Naive thymus-derived CD8-positive, alpha-beta T cell (primary cell): ENCODE measurements at places on chromosomes 11 and 22. TPM values are rescaled to one million over a fixed set of nuclear protein-coding genes. Genes with fewer than 3 reads are reported as not detected.

GRM5 gene
- total RNA-seq, result not detected

GSTT2B gene
- total RNA-seq, result not detected

- H3K4me1 ChIP-seq, result no peaks in the 10 kb centered on the region
- H3K27me3 ChIP-seq, result peaks cover 1% of the 10 kb centered on the region
- H3K36me3 ChIP-seq, result no peaks in the 10 kb centered on the region
- H3K27ac ChIP-seq, result no peak overlapping the region
Measured at GRCh38 chr22:44524806-44525205, 26.8 kb upstream of the RTL6 start.

GNG3 gene
- total RNA-seq, result not detected

TLCD5 gene
- 0.80 TPM for total RNA-seq

FZD4 gene
- total RNA-seq, result not detected

GRCh38 chr11:122344215-122344614, 228.2 kb upstream of the BLID start:
- no peak overlapping the region for H3K4me3 ChIP-seq
- no peak for DNase-seq
- H3K27me3 ChIP-seq, result peaks cover 1% of the 10 kb centered on the region
- H3K36me3 ChIP-seq, result no peaks in the 10 kb centered on the region

GRCh38 chr11:61098778-61099177, 3.5 kb upstream of the CD5 start:
- H3K27ac ChIP-seq, result no peak overlapping the region
- no peak overlapping the region for H3K4me3 ChIP-seq
- H3K36me3 ChIP-seq, result peaks cover 6% of the 10 kb centered on the region
- peaks cover 33% of the 10 kb centered on the region for H3K4me1 ChIP-seq
- no peaks in the 10 kb centered on the region for H3K27me3 ChIP-seq

- H3K4me3 ChIP-seq, result no peak overlapping the region
- DNase-seq, result no peak
- H3K27ac ChIP-seq, result no peak overlapping the region
- H3K36me3 ChIP-seq, result no peaks in the 10 kb centered on the region
- no peaks in the 10 kb centered on the region for H3K4me1 ChIP-seq
- peaks cover 10% of the 10 kb centered on the region for H3K27me3 ChIP-seq
Measured at GRCh38 chr11:5369789-5370188, 13.8 kb upstream of the OR51M1 start.

GRCh38 chr22:50262460-50262911, 1.0 kb upstream of the MAPK12 start:
- H3K27ac ChIP-seq, result no peak overlapping the region
- peaks cover 2% of the 10 kb centered on the region for H3K36me3 ChIP-seq
- peak overlapping the region; percentile 65 for H3K4me3 ChIP-seq
- H3K27me3 ChIP-seq, result peaks cover 40% of the 10 kb centered on the region

DNA sequence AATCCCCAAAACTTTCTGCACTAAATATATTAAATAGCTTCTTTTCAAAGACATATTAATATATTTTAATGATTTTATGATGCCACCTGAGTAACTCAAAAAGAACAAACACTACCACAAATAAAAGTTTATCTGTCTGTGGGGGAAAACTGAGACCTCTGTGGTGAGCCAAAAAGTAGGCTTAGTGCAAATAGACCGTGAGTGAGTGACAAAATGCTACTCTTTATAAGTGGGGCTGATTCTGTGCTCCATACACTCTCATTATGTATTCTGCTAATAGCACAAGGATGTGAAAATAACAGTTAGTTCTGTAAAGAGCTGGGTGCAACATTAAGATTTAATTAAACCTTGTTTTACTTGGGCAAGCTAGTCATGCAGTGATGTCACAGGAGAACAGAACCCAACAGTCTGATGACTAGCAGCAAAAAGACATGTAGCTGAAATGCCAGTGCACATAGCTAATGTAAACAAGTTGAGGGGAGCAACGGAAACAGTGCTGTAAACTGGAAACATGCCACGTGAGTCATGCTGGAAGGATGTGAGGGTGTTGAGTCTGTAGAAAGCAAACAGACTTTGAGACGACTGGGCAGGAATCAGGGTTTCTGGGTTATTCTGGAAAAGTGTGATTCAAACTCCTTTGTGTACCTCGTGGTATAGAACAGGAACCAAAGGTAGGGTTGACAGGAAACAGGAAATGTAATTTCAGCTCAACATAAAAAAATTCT, 1130.4 kb downstream of the LRRC4C start:
- H3K27ac ChIP-seq, result no peak overlapping the region
- DNase-seq, result no peak
- no peak overlapping the region for H3K4me3 ChIP-seq
- no peaks in the 10 kb centered on the region for H3K27me3 ChIP-seq
- H3K36me3 ChIP-seq, result no peaks in the 10 kb centered on the region

- no peak overlapping the region for H3K4me3 ChIP-seq
- H3K27me3 ChIP-seq, result no peaks in the 10 kb centered on the region
- H3K4me1 ChIP-seq, result no peaks in the 10 kb centered on the region
- H3K27ac ChIP-seq, result no peak overlapping the region
- no peak for DNase-seq
Measured at GRCh38 chr11:9493492-9493891, 32.7 kb downstream of the ZNF143 start.

DNA sequence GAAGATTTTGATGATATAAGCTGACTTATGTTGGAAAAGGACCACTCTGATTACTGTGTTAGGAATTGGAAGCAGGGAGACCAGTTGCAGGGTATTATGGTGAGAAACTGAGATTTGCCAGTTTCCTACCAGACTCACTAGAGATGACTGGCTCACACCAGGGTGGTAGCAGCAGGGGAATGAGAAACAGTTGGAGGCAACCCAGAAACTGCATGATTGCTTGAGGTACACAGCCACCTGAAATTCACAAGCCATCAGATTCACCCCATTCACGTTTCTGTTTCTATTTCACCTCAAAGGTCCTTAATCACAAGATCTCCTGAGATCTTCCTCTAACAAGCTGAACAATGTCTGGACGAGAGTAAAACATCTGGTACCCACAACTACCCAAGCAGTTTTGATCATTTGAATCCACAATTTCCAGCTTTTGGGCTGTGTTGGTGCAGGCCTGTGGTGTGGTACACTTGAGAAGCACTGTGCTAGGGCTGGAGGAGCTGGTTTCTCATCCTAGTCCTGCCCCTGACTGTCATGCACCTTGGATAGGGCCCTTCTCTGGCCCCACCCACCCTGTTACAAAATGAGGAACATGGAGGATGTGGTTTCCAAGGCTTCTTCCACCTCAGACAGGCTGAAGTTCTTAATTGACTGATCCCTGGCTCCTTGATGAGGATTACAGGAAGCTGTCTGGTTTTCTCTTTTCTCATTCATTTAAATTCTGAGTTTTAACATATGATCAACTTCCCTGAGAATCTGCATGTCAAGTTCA, 233.4 kb downstream of the INSC start:
- no peak for DNase-seq
- peaks cover 2% of the 10 kb centered on the region for H3K27me3 ChIP-seq
- H3K27ac ChIP-seq, result no peak overlapping the region
- H3K36me3 ChIP-seq, result no peaks in the 10 kb centered on the region
- H3K4me3 ChIP-seq, result no peak overlapping the region
- no peaks in the 10 kb centered on the region for H3K4me1 ChIP-seq

- H3K4me1 ChIP-seq, result peaks cover 73% of the 10 kb centered on the region
- H3K27me3 ChIP-seq, result no peaks in the 10 kb centered on the region
- peak overlapping the region; percentile 73 for H3K4me3 ChIP-seq
- H3K27ac ChIP-seq, result peak overlapping the region; percentile 87
- DNase-seq, result peak; percentile 47
Measured at GRCh38 chr11:85756401-85757200, 54.3 kb downstream of the SYTL2 start.

GRCh38 chr11:70755410-70756158, 357.3 kb downstream of the CTTN start:
- H3K4me3 ChIP-seq, result no peak overlapping the region
- no peaks in the 10 kb centered on the region for H3K4me1 ChIP-seq
- H3K27ac ChIP-seq, result no peak overlapping the region
- H3K27me3 ChIP-seq, result peaks cover 3% of the 10 kb centered on the region

DNA sequence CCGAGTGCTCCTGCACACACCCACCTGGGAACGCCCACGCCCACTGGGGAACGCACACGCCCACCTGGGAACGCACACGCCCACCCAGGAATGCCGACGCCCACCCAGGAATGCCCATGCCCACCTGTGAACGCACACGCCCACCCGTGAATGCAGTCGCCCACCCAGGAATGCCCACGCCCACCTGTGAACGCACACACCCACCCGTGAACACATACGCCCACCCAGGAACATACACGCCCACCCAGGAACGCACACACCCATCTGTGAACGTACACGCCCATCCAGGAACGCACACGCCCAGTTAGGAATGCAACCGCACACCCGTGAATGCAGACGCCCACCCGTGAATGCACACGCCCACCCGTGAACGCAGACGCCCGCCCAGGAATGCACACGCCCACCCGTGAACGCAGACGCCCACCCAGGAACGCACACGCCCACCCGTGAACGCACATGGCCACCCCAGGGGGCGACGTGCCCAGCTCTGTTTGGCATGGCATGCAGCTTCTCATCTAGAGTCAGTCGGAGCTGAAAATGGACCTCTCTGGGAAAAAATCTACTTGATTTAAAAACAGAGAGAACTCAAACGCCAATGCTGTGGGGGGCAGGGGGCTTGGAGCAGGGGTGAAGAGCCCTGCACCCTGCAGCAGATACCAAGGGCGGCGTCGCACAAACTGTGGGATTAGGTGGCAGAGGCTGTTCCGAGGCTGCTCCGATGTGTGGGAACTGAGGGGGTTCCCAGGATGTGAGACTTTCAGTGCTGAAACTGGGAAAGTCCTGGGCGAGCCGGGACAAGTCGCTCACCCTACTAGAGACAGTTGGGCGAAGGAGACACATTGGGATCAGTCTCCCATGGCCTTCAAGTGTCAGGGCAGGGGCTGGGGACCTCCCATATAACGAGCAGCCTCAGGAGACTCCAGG, 83.3 kb downstream of the MYEOV start:
- DNase-seq, result no peak
- H3K4me3 ChIP-seq, result no peak overlapping the region
- H3K27ac ChIP-seq, result no peak overlapping the region
- no peaks in the 10 kb centered on the region for H3K4me1 ChIP-seq

DNA sequence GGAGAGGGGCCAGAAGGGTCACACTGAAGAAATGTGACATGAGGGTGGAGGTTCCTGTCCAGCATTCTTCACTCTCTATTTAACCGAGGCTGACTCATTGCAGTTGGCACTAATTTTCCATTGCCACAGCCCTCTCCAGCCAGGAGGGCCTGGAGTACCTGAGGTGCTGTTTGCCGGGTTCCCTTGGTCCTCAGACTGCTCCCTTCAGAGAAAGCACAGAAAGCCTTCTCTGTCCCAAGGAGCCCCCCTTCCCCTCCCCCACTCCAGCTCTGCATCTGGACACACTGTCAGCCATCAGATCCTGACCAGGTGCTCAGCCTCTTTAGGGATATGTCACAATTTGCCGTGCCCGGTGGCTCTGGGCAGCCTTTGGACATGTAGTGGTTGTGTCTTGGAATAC, 3.2 kb upstream of the C11orf91 start:
- H3K4me3 ChIP-seq, result no peak overlapping the region
- H3K27ac ChIP-seq, result no peak overlapping the region
- no peaks in the 10 kb centered on the region for H3K27me3 ChIP-seq
- H3K4me1 ChIP-seq, result peaks cover 12% of the 10 kb centered on the region
- H3K36me3 ChIP-seq, result peaks cover 5% of the 10 kb centered on the region

DNA sequence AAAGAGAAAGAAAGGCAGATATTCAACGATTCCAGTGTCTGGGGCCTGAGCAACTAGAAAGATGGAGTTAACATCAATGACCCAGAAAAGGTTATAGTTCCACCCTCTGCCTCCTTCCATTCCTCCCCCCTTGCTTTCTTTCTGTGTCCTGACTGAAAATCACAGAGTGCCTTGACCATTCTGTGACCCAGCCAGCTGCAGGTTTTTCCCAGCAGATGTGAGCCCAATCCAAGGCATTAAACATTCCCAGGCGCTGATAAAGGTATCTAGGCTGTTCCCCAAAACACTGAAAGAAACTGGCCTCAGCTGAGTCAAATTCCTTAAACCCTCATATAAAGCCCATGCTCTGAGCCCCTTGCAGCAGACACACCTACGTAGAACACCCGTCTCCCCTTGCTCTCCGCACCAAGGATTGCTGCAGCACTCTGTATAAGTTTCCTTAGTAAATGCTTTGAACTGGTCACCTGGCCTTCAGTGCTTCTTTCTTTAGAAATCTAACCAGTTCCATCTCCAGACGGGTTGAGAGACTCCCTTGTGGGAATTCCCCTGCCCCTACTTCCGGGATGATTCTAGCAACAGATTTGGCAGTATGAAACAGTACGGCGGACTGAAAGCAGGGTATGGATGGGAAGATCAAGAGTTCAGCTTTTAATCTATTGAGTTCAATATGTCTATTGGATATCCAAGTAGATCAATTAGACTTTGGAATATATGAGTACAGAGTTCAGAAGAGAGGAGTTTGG, 48.8 kb upstream of the ZC3H12C start:
- DNase-seq, result no peak
- no peaks in the 10 kb centered on the region for H3K36me3 ChIP-seq
- no peak overlapping the region for H3K27ac ChIP-seq
- peaks cover 19% of the 10 kb centered on the region for H3K27me3 ChIP-seq
- H3K4me1 ChIP-seq, result no peaks in the 10 kb centered on the region

MUC2 gene
- total RNA-seq, result not detected

DNA sequence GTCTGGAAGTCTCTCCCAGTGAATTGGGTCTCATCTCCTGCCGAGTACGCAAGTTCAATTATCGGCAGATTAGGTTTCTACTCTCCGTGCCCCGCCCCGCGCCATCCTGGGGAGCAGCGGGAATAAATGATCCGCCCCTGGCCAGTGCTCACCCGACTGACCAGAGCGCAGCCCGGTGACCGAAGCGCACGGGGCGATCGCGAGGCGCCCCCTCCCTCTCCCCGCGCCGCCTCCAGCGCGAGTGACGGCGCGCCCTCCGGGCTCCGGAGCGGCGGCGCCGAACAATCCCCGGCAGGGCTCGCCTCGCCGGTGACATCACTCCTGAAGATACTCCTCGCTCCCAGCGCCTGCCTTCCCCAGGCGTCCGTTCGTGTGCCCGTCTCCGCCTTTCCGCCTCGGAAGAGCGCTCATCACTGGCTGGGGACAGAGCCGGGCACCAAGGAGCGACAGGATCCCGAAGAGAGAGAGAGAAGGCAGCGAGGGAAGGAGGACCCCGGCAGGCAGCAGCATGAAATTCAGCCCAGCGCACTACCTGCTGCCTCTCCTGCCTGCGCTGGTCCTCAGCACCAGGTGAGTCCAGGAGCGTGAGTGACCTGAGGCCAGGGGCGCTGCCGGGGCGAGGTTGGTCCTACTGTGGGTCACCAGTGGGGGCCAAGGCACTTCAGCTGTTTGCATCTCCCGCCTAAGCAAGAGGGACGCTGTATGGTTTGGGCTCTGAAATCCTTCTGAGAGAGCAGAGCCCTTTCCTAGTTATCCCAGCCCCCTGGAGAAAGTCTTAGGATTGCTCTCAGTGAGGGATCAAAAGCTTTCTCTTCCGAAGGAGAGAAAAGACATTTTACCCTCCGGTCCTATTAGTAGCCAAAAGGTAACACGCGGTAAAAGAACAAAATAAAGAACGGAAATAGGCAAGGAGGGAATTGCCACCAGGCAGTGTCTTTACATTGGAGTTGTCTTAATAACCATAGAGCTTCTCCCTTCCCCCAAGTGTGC, at the start of gene LUZP2:
Gene LUZP2 (plus strand): TSS at position 318 of the 990 bp plus-strand sequence.
- H3K27me3 ChIP-seq, result peaks cover 25% of the 10 kb centered on the region
- no peak for DNase-seq
- H3K36me3 ChIP-seq, result no peaks in the 10 kb centered on the region
- no peak within 1 kb of the TSS for H3K27ac ChIP-seq
- H3K4me3 ChIP-seq, result peak within 1 kb of the TSS; percentile 36

PHF5A gene
- total RNA-seq, result 35.8 TPM

- DNase-seq, result no peak
- H3K4me3 ChIP-seq, result no peak overlapping the region
- H3K27ac ChIP-seq, result peak overlapping the region; percentile 5
- peaks cover 3% of the 10 kb centered on the region for H3K27me3 ChIP-seq
- H3K36me3 ChIP-seq, result no peaks in the 10 kb centered on the region
Measured at GRCh38 chr11:12216671-12217374, 106.4 kb downstream of the MICAL2 start.

- H3K27me3 ChIP-seq, result no peaks in the 10 kb centered on the region
- DNase-seq, result no peak
- H3K36me3 ChIP-seq, result no peaks in the 10 kb centered on the region
Measured at GRCh38 chr11:92246630-92247029, 22.0 kb downstream of the FAT3 start.
